Amniotic stem cell (primary cell): ENCODE measurements at places on chromosomes 16 and 17.

DNA sequence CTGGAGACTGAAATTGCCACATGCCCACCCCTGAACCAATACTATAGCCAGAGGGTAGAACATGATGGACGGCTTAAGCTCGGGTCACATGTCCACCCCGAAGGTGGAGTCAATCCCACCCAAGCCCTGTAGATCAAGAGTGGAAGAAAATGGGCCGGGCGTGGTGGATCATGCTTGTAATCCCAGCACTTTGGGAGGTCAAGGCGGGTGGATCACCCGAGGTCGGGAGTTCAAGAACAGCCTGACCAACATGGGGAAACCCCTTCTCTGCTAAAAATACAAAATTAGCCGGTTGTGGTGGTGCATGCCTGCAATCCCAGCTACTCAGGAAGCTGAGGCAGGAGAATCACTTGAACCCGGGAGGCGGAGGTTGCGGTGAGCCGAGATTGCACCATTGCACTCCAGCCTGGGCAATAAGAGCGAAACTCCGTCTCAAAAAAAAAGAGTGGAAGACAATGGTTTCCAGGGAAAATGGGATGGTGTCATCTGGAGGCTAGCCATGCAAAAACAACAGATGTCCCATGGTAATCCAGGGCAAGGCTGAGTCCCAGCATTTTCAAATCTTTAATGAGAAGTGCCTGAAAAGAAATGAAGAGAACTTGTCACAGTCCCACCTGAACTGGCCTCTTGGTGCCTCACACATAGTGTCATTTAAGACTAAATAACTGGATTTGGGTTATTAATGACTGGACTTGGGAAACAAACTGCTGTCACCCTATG lies 30.1 kb downstream of the CD300LF start:
- no peak for DNase-seq

DNA sequence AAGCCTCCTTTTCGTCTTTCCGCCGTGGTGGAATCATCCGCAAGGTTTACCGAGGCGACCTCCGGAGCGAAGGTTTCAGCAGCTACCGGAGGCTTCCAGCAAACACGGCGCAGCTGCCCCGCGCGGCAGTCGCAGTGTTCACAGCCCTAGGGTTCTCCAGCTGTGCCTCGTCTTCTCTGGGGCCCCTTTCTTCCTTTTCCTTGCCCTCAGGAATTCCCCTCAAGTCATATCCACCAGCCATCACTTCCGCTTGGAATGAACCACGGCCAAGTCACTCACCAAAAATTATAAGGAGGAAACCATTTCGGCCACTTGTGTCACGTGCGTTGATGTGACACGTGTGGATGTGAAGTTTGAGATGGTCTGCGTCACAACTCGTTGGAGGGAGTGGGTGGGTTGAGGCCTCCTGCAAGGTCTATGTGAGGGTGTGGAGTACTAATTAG lies 636 bp upstream of the ERN1 start:
- peak; percentile 60 for DNase-seq

DNA sequence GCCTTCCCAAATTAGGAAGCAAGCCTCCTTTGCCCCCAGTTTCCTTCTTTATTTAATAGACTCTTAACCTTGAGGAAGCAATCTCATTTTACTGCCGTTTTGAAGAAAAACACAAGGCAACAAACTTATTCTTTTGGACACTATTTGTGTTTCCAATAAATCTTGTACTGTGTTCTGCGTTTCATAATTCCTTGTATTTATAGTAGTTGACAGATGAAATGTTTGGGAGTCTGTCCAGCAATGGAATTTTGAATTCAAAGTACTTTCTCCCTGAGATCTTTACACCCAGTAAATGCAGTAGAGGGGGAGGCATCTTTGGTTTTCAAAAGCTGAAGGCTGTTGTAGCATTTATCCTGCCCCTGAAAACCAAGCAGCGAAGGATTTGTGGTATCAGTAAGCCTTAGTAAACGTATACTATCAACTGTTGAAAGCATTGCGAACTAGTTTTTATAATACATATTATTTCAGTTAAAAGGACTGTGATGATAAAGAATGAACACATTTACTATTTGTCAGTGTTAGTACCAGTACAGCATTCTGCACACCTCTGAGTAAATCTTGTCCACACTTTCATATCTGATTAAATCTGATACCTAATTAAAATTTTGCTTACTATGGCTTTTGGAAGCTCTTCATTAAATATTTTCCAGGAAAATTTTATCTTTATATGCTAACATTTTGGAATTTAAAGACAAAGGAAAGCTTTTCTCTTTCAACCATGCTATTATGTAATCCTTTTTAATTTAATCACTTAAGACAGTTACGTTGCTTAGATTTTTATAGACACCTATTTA lies 83.1 kb downstream of the TNRC6C start:
- no peak for DNase-seq

DNA sequence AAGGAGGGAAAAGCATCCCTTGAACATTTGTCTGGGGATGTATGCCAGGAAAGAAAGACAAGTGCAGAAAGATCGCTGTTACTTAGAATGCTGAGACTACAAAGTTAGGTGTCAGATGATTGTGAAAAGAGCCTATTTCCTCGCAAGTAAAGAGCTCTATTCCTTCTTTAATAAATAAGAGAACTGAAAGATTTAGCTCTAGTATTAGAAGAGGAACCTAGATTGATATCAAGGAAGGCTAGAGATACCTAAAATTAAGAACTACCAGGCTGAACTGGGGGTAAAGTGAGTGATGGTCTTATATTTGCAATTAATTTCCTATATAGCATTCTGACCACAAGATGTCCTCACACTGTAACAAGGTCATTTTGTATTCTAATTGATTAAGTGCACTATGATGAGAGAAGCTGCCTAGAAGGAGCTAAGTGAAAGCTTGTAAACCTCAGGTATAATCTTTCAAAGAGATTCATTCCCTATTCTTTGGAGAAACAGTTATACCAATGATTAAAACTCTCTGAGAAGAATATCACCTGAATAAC lies 62.3 kb downstream of the SSH2 start:
- no peak for DNase-seq
